Bronchial epithelial cell (primary cell): ENCODE measurements at places on chromosomes 5 and 9. TPM values are rescaled to one million over a fixed set of nuclear protein-coding genes. Genes with fewer than 3 reads are reported as not detected.
A peak's percentile ranks its signal among the peaks of the same experiment; 100 is the strongest.

- DNase-seq, result no peak
Observed at GRCh38 chr5:154385236-154385512, 60.6 kb upstream of the SAP30L start.

GRCh38 chr9:127123064-127123890, 842 bp upstream of the ANGPTL2 start:
- no peak for DNase-seq

DNA sequence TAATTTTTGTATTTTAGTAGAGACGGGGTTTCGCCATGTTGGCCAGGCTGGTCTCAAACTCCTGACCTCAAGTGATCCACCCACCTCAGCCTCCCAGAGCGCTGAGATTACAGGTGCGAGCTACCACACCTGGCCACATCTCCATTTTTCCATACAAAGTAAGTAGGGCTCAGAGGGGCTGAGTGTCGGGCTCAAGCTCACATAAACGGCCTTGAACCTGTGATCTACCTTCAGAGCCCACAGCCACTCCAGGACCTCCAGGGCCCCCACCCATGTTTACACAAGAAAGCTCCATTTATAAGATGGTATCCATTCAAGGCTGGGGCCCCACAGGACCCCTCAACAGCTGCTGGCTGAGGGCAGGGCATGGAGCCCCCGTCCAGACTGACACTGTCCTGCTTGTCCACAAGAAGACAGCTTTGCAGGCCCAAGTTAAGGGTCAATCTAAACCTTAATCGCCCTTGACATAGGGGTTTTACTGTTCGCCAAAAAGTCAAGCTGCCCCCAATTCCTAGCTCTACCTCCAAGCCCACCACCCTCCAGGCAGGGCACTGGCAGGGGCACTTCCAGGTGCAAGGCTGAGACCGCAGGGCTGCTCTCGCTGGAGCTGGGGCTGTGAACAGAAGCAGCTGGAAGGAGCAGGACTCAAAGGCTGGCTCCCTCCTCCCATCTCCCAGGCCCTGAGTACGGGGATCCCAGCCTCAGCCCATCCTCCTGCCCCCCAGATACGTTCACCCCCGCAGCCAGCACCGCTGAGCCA, 18.9 kb downstream of the FAM78A start:
- DNase-seq, result no peak

DNA sequence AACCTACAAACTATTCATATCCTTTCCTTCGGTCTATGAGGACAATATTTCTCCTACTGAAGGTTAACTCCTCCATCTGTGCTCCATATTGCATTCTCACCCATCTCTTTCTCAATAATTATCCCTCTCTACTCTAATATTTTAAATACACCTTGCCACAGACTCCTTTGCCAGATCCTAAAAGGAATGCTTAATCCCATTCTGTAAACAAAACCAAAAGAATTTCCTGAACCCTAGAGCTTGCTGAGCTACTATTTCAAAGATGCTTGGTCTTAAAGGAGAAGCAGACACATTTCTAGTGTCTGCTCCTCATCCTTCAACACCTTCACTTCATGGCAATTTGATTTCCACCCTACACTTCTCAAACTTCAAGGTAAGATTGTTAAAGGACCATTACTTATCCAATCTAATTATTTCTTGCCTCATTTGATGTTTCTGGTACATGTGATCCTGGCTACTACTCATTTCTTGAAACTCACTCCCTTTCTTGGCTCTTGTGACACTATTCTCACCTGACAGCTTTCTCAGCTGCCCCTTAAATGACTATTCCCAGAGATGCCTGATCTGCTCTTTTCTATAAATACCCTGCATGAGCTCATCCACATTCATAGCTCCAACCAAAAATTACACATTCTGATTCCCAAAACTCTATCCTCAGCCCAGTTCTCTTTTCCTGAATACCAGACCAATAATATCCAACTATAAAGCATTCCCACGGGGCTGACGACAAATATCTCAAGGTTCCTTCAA, 20.2 kb downstream of the HOMER1 start:
- no peak for DNase-seq

The FAM78A gene
- total RNA-seq, result under 0.01 and 0.26 TPM in 2 replicates

The ACOT12 gene
- total RNA-seq, result not detected in 2 replicates

The FOXD4L6 gene
- total RNA-seq, result 0.13 TPM in 1 of 2 replicates, not detected in the other

DNA sequence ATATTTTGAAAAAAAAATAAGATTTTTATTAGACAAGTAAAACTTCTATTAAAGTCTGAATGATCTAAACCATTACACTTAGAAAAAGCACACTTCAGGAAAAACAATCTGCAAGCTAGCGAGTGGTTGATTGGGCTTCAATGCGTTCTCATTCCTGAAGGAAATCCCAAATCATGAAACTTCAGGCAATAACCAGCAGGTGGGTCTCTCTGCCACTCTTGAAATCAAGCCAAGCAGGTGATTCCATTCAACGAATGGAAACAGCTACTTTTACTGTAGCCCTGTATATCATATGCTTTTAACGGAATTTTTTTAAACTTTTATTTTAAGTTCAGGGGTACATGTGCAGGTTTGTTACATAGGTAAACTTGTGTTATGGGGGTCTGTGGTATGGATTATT, 234.5 kb upstream of the TRPM3 start:
- DNase-seq, result no peak

- no peak for DNase-seq
Observed at GRCh38 chr9:121844098-121844497, 192.7 kb downstream of the DAB2IP start.

The C5orf58 gene
- not detected in 2 replicates for total RNA-seq

GRCh38 chr9:90830977-90831376, 29.4 kb downstream of the SYK start:
- DNase-seq, result no peak

The OTULINL gene
- total RNA-seq, result 0.77 and 0.79 TPM in 2 replicates

- peak; percentile 20 for DNase-seq
Observed at GRCh38 chr5:164597293-164597900, 1092.0 kb downstream of the MAT2B start.

DNA sequence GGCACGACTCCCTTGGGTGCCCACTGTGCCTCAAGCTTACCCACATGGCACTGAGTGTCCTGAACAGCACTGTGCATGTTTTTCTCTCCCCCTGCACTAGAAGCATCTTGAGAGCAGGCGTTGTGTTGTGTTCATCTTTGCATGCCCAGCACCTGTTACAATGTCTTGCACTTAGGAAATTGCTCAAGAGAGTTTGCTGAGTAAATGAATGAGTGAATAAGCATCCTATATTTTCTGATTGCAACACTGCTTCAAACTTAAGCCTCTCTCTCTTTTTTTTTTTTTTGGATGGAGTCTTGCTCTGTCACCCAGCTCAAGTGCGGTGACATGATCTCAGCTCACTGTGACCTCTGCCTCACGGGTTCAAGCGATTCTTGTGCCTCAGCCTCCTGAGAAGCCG, 94.5 kb downstream of the LMNB1 start:
- DNase-seq, result peak; percentile 68

The SLC6A3 gene
- not detected in 2 replicates for total RNA-seq

- DNase-seq, result no peak
Observed at GRCh38 chr5:15682566-15682965, 182.6 kb downstream of the FBXL7 start.

DNA sequence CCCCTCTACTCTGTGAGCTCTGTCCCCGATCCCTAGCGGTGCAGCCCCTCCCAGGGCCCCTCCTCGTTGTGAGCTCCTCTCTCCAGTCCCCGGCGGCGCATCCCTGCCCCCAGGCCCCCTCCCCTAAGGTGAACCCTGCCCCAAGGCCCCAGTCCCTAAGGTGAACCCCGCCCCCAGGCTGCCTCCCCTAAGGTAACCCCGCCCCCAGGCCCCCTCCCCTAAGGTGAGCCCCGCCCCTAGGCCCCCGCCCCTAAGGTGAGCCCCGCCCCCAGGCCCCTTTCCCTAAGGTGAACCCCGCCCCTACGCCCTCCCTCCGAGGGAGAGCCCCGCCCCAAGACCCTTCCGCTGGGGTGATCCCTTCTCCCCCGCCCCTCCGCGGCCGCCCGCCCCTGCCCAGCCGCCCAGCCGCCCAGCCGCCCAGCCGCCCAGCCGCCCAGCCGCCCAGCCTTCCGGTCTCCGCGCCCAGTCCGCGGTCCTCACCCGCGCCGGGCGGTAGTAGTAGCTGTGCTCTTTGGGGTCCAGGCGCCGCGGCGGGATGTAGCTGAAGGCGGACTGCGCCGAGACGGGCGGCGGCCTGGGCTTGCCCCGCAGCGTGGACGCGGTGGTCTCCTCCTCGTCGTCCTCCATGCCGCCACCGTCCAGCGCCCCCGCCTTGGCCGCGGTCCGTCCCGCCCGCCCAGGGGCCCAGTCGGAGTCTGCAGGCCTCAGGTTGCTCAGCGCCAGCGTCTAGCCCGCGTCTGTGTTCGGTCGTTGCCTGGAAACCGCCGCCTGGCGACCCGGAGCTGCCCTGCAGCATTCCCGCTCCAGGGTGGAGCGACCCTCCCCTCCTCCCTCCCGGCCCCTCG, at the start of gene CFAP90:
Gene CFAP90, minus strand, starts transcription at position 739 of the 845 bp plus-strand sequence. Its CDS starts 112 bp downstream, at position 627.
- DNase-seq, result no peak
